ENCODE measurements at places on chromosomes 16 and 17.

DNA sequence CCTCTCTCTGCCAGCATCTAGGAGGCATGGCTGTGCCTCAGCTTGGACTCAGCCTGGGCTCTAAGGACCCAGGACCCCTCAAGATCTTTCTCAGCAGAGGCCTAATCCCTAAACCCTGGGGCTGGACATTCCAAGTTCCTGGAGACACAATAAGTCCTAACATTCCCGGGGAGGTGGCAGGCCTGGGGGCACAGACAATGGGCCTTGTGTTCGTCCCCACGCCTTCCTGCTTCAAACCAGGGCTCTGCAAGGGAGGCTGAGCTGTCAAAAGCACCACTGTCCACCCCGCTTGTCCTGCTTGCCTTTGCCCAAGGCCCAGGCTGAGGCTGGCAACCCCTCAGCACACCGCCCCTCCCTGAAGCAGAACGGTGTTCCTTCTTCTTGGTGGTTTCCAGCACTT is 13.7 kb downstream of the SDK2 start:
- no peak for DNase-seq

GRCh38 chr17:82092628-82092994 is 5.4 kb downstream of the FASN start:
- DNase-seq = no peak

GRCh38 chr17:15319452-15320010 is 21.9 kb downstream of the TEKT3 start:
- DNase-seq = no peak

GRCh38 chr16:79560318-79560717 is 40.2 kb downstream of the MAF start:
- no peak for DNase-seq

DNA sequence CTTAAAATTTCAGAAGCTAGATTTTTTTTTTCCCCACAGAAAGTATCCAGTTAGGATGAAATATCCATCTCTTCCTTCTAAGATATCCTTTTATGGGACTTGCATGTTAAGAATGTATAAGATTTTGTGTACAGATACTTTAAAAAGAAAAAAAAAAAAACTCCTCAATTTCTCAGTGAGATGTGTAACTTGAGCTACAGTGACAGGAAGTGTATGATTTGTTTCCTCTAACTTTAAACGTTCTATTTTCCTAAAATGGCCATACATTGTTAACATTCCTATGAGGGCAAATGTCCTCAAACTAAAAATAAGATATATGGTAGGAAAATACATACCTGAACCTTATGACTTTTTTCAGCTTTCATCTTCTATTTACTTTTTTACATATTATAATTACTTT is 8.9 kb downstream of the FBXO47 start:
- DNase-seq = no peak

DNA sequence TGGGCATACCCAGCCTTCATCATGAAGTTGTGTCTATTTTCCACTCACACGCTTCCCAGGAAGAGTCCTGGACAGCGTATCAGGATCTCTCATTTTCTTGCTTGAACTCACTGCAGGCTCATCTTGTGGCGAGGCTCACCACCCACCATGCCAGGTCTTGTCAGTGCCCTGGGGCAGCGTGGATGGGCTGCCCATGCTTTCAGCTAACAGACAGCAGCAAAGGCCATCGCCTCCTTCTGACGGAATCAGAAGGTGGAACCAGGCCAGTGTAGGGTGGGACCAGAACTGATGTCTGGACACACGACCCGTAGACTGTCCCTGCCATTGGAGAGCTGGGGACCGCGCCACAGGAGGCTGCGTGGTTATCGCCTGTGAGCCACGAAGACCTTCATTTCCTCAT is 169.4 kb downstream of the FOXL1 start:
- no peak for DNase-seq

DNA sequence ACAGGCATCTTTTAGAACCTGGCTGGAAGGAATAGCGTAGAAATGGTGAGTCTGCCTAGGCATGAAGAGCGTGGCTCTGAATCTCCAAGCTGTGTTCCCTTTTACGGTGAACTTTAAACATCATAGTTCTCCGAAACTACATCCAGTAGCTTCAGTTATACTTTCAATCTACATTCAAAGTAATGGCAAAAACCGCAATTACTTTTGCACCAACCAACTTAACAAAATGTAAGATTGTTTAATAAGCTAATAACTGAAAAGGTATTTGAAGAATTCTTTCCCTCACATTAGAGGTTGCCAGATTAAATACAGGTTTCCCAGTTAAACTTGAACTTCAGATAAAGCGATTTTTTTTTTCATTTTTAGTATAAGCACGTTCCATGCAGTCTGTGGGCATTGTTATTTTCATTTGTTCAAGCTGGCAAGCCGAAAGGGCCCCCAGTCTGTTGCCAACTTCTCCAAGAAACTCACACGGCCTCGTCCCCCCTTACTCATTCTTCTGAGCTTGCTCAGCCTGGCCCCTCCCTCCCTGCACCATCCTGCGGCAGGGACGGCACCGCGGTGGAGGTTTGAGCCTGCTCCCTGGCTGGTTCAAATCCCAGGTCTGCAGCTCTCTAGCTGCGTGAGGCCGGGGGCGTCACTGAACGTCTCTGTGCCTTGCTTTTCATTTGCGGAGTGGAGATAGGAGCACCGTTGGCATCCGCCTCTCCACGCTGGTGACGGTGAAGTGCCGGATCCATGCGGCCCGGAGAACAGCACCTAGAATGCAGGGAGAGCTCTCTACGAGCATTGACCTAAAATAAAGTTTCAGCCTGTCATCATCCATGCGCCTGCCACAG is 3.5 kb upstream of the MTHFSD start:
- DNase-seq = no peak
